ENCODE measurements at places on chromosomes 1 and 21. TPM values are rescaled to one million over a fixed set of nuclear protein-coding genes. Genes with fewer than 3 reads are reported as not detected.

DNA sequence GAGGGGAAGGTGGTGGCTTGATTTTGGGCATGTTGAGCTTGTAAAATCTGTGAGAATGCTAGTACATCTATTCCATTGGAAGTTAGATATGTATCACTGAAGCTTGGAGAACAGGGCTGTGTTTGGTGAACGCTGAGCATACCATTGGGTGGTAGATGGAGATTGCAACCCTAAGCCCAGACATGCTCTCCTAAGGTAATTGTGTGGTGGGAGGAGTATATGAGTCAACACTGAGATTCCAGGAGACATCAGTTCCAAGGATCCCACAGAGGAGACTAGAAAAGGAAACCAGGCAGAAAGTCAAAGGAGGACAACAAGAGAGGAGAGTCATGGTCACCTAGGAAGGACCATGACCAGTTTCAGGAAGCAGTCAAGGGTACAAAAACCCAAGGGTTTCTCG, 60.4 kb downstream of the KIF21B start:
- DNase-seq: no peak

DNA sequence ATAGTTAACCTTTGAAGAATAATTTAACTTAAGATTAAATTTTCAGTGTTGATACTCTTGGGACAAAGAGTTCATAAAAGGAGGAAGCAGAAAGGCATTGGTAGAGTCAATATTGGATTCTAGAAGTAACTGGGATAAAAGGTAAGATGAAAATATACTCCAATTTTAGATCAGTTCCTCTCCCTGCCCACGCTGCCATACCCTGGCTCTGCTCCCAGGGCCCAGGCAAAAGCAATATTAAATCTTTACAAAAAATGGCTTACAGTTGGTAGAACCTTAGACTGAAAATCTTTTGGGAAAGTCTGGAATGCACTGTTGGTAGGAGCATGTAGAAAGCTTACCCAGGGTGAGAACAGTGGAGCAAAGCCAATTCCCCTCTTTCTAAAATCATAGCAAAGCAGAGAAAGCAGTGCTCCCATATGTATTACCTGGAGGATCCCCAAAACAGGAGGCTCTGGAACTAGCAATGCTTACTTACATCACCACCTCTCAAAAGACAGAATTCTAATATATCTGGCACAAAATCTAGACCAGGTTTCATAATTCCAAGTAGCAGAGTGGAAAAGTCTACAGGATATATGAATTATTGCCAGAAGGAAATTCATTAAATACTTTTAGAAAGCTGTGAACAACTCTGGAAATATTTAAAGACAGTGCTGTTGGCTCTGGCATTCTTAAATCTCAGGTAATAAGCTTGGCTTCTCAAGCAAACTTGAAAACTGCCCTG, 24.5 kb downstream of the KIAA0319L start:
- no peak for DNase-seq

GRCh38 chr21:27108701-27109100, 141.8 kb upstream of the ADAMTS5 start:
- no peak for DNase-seq

- no peak for DNase-seq
Measured at GRCh38 chr1:40949563-40949962, 29.9 kb upstream of the CTPS1 start.

GRCh38 chr21:44818640-44819011, 764 bp upstream of the SUMO3 start:
- peak; percentile 73 for DNase-seq

DNA sequence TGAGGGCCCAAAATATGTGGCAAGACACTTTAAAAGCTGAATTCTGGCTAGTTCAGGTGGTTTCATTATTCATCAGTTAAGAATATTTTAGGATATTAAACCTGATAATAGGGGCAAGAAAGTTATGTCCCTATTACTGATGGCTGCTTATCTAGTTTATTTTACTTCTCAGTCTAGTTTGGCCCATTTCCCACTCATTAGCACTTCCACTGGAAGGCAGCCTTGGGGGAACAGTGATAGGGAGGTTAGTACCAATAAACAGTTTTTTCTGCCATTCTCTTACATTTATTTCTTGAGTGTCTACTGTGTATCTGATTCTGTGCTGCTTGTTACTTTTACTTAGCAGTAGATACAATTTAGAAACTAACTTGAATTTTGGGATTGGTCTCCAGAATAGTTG, 9.0 kb downstream of the PPP1R12B start:
- DNase-seq: no peak

GRCh38 chr1:193697115-193697762, 510.8 kb upstream of the B3GALT2 start:
- DNase-seq: no peak

DNA sequence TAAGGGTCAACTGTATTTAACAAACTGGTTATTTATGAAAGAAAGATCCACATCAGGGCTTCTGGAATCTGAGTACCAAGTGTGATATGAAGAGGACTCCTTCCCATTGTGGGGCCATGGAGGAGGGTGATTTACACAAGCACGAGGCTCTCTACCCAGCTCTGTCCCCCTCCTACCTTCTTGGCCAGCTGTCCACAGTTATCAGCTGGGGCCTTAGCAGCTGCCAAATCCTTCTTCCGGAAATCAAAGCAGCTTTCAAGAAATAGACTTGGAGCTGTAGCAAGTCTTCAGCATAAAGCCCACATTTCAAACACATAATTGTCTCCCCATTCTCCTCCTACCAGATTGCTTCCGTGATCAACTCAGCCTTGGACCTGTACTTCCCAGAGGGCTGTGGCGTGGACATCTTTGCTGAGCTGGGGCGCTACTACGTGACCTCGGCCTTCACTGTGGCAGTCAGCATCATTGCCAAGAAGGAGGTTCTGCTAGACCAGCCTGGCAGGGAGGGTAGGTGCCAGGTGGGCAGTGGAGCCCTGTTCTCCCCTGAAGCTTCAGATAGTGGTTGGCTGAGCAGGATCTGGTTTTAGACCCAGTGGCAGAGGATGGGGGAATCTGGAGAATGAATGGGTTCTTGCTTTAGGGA, 15.5 kb downstream of the AZIN2 start:
- peak; percentile 58 for DNase-seq

GRCh38 chr1:216325946-216326345, 97.3 kb downstream of the USH2A start:
- DNase-seq: no peak

- DNase-seq: no peak
Measured at GRCh38 chr1:192830595-192831246, 21.9 kb downstream of the RGS2 start.

GRCh38 chr1:74689621-74690363, 16.2 kb upstream of the ERICH3 start:
- DNase-seq: no peak

DNA sequence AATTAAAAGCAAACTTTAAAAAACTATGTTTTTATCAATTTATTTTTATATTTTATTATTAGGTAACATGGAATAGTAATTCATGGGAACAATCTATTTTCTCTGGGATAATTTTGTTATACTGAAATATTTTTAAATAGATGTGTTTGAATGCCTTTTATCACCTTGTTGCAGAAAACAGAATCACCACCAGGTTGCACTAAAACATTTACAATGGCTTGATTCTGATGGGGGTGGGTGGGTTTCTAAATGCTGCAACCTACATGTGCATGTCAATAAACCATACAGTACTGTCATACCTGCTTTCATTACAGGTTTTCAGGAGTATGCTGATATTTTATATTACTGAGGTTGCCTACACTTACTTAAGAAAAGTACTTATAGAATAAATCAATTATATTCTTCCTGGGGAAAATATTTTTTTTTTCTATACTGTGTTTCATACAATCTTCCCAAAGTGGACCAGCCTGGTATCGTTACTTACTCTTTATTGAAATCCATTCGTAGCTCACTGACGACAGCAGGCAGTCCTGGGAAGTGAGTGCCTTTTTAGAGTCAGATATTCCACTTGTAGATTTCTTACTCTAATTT, 132.8 kb downstream of the PTPRC start:
- DNase-seq: no peak

DNA sequence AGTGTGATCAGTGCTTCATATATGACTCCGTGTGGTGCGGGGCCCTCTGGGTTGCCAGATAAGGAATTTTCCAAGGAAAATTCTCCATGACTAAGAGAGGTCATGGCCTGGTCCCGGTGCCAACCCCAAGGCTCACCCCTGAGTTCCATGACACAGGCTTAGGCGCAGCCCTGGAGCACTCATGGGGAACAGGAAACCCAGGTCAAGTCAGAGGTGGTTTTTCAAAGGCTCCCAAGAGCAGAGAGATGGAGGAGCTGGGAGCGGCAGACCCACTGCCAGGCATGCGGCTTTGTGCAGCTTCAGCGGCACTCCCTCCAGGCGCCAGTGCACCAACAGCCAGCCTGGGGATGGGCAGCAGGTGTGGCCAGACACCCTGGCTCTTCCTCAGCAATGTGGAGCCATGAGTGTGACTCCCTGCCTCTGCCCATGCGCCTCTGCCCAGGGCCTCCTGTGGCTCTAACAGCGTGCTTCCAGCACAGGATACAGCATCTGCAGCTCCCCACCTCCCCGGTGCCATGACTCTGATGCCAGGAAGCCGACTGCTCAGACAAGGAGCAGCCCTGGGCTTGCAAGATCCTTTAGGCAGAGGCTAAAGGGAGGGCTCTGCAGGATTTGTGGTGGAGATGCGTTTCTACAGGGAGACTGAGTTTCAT, 47.3 kb downstream of the GPR161 start:
- no peak for DNase-seq

DNA sequence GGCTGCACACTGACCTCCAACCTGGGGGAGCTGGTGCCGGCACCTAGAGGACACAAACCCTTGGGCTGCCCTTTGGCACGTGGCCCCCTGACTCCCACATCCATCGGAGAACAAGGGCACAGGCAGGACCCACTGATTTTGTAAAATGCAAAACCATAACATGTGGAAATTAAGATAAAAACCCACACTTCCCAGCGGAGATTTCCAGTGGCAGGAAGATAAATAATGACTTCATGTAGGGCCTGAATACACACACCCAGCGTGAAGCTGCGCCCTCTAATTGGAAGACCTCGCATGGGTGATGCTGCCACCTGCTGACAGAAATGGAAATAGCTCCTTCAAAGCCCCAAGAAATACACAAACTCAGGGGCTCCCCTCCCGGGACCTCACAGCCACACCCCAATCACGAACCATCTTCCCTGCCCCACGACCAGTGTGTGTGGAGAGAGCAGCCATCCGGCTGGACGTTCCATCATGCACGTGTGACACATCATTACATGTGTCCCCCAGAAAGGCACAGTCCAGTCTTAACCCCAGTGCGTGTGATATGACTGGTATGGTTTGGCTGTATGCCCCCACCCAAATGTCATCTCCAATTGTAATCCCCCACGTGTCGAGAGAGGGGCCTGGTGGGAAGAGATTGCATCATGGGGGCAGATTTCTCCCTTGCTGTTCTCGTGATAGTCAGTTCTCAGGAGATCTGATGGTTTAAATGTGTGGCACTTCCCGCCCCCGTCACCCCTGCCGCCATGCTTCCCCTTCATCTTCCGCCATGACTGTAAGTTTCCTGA, 5.7 kb upstream of the TPRG1L start:
- DNase-seq: peak; percentile 65

DNA sequence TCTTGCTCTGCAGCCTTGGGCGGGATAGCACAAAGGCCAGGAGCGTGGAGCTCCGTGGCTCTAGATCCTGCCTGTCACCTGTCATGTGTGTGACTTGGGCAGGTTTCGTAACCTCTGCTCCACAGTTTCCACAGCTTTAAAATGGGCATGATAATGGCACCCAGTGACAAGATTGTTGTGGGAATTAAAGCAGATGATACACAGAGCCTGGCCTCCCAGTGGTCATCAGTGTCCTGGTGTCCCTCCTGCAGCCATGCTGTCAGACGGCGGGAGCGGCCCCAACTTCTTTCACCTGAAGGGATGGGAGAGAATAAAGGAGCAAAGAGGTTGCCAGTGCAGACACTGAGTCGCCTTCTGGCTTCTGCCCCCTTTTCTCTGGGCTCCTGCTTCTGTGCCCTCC, 61.5 kb downstream of the SLC37A1 start:
- DNase-seq: peak; percentile 29

- DNase-seq: no peak
Measured at GRCh38 chr1:38455829-38456530, 403.6 kb downstream of the RRAGC start.

GRCh38 chr1:61332196-61332753, 249.9 kb downstream of the NFIA start:
- no peak for DNase-seq

- DNase-seq: no peak
Measured at GRCh38 chr1:160651433-160652064, 4.7 kb upstream of the SLAMF1 start.

GRCh38 chr1:19273106-19273843, 15.3 kb downstream of the AKR7A3 start:
- DNase-seq: no peak

- DNase-seq: no peak
Measured at GRCh38 chr1:6110326-6110725, 64.6 kb downstream of the KCNAB2 start.

DNA sequence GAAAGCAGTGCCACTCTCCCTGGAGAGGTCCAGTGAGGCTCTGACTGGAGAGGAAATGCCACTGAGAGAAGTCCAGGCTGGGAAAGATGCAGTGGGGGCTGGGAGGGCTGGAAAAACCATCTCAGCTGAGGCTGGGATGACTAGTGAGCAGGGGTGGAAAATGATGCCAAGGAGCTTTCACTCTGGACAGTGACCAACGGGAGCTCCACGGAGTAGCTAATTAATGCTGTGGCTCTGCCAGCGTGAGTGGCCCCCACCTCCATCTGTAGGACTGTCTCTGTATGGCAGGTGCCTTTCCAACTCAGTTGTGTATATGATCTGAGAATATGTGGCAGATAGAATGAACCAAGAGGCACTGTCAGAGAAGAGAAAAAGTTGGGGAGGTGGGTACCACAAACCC, 86.7 kb downstream of the DDX20 start:
- DNase-seq: no peak

DNA sequence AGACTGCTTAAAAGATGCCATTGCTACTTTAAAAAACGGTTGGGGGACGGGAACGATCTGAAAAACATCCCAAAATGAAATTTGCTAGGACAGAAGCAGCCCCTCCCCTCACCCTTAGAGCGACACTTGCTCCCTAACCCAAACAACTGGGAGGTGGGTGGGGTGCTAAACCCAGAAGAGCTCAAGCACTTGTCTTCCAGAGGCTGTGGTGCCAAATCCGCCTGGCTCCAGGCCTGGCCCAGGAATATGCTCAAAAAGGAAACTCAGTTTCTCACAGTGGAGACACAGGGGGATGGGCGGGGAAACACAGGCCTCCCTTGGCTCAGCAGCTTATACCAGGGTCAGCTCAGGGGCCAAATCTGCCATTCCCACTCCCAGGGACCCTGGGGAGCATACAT, 644 bp upstream of the PBXIP1 start:
- DNase-seq: no peak

GRCh38 chr1:24679725-24680124, 36.6 kb downstream of the SRRM1 start:
- no peak for DNase-seq

GRCh38 chr1:13699936-13700520, at the start of gene PRDM2:
Gene PRDM2 (plus strand): TSS chr1:13700188. CDS start chr1:13715606, 15,418 bp downstream.
- DNase-seq: peak; percentile 87

- DNase-seq: no peak
Measured at GRCh38 chr1:173666646-173667045, 3.0 kb downstream of the ANKRD45 start.

- DNase-seq: no peak
Measured at GRCh38 chr1:40594187-40594531, 62.7 kb downstream of the ZNF684 start.

The NFASC gene
- total RNA-seq: 59.5 TPM

The KCNA3 gene
- 1.6 TPM for total RNA-seq

The TFF2 gene
- total RNA-seq: not detected

The GPR3 gene
- 0.54 TPM for total RNA-seq

The RNF186 gene
- not detected for total RNA-seq

The PIGR gene
- total RNA-seq: 0.09 TPM

The ERO1B gene
- total RNA-seq: 4.4 TPM

The PHLDA3 gene
- total RNA-seq: 21.8 TPM

The LHX8 gene
- not detected for total RNA-seq

The LYPD8 gene
- total RNA-seq: not detected

The NPHS2 gene
- not detected for total RNA-seq
